ENCODE measurements at places on chromosomes 5 and 9. TPM values are rescaled to one million over a fixed set of nuclear protein-coding genes. Genes with fewer than 3 reads are reported as not detected.

PTGR1 gene
- polyA plus RNA-seq = 66.3 TPM

NME5 gene
- polyA plus RNA-seq = 0.10 TPM

FAM78A gene
- 0.22 TPM for polyA plus RNA-seq

RNF183 gene
- polyA plus RNA-seq = not detected

SETX gene
- polyA plus RNA-seq = 9.4 TPM

SGCD gene
- polyA plus RNA-seq = not detected

IFNK gene
- polyA plus RNA-seq = 57.3 TPM

FOXI1 gene
- polyA plus RNA-seq = not detected

PPP3R2 gene
- not detected for polyA plus RNA-seq

Measured in foreskin keratinocyte (primary cell).